ENCODE measurements at places on chromosomes 4 and X.

DNA sequence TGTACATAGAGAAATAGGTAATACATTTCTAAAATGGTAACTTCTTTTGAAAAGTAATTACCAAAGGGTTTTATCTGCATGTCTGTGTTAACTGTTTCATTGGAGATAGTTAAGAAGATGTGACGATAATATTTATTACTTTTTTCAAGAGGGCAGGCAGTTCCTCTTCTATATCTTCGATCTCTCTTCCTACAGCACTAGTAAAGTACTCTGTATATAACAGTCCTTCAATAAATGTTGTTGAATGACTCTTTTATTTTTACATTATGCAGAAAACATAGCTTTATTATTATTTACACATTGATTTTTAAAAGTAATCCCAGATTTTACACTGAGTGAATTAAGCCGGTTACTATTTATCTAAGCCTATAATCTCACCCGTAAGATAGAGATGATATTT lies 51.8 kb downstream of the TMPRSS11E start:
- DNase-seq: no peak

GRCh38 chrX:14832151-14832550 lies 40.7 kb downstream of the FANCB start:
- DNase-seq: no peak

DNA sequence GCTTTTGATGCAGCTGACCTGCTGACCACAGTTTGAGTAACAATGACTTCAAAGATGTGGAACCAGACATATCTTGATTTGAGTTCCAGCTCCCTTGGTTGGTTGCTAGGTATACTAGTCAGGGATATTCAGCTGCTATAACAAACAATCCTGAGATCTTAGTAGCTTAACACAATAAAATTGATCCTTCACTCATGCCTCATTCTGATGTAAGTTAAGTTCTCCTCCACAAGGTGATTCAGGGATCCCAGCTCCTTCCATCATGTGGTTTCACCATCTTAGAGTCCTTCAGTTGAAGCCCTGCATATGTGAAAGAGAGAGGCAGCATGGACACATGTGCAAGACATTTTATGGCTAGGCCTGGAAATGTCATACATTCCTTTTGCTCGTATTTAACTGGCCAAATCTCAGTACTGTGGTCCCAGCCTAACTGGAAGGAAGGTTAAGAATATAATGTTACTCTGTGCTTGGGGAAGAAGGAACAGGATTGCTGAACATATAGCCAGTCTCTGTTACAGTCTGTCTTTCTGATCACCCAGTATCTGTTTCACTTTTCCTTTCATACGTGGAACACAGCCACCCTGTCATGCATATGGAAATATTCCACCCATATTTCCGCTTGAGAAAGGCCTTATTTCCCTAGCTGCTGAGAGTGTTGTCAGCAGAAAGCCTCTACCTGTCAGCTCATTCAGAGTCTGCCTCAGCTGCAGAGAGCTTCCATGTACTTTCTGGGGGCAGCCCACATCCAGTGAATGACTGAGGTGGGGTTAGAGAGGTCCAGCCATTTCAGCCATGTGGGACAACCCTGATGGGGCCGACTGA lies 7.1 kb downstream of the SMIM9 start:
- DNase-seq: no peak

DNA sequence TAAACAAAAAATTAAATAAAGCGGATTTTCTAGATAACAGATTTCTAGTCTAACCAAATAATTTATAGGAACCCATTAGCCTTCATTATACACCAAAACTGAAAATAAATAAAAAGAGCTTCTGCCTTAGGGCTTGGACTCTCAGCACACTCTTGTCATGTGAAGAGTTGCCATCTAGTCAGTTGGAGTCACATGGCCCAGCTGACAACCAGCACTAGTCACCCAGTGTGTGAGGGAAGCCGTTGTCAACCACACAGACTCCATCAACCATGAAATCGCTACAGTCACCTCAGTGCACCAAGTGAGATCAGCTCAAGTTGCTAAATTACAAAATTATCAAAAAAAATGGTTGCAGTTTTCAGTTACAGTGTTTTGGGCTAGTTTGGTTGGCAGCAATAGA lies 470.0 kb downstream of the GASK1B start:
- DNase-seq: no peak

DNA sequence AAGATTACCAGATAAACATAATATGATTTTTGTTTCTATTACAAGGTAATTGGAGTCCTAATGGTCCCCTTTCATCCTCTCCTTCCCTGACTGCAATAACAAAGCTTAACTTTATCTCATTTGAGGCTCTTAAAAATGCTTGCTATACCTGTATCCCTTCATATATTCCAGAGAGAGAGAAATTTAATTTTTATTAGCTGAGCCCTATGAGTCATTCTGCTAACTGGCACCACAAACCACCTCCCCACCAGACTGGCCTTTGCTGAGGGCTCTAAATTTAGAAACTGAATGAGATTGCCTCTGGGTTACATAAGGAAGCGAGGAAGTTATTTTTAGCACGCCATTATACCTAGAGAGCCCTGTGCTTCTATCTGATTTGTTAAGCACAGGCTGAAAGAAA lies 27.4 kb downstream of the CBLL2 start:
- no peak for DNase-seq

DNA sequence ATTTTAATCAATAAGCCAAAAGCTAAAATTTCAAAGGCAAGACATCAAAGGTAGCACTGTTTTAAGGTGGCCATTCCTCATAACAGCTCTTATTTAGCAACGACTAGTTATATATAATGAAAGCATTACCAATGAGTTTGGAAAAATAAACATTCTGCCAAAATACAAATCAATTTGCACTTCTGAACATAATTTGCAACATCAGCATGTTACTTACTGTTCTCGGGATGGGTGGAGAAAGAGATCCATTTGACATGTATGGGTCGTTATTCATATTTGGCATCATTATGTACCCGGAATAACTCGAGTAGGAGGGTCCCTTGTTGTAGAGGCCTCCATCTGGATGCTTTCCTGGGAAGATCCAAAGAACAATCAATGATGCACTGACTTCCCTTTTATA lies 5.4 kb downstream of the LEF1 start:
- no peak for DNase-seq

- DNase-seq: no peak
Observed at GRCh38 chrX:101219116-101219863, at the start of gene DRP2. DRP2 (plus strand) TSS chrX:101219786; CDS start chrX:101231648, 11,862 bp downstream.

DNA sequence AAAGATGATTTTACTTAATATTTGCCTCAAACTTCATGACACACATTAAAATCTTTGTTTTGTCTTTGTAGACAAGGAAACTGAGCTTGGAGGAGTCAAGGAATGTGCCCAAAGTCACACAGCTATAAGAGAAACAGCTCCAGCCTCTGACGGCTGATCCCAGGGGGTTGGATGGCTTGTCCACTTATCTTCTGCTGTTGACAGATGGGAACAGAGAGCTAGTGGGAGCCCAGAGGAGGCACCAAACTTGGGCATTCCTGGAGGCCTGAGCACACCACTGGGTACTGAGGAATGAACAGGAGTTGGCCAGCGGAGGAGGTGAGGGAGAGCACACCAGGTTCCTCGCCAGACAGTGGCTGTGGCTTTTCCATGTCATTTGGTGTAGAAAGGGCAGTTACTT lies 56.4 kb upstream of the GPR78 start:
- no peak for DNase-seq

GRCh38 chr4:120919358-120919757 lies 3.2 kb downstream of the PRDM5 start:
- DNase-seq: no peak

DNA sequence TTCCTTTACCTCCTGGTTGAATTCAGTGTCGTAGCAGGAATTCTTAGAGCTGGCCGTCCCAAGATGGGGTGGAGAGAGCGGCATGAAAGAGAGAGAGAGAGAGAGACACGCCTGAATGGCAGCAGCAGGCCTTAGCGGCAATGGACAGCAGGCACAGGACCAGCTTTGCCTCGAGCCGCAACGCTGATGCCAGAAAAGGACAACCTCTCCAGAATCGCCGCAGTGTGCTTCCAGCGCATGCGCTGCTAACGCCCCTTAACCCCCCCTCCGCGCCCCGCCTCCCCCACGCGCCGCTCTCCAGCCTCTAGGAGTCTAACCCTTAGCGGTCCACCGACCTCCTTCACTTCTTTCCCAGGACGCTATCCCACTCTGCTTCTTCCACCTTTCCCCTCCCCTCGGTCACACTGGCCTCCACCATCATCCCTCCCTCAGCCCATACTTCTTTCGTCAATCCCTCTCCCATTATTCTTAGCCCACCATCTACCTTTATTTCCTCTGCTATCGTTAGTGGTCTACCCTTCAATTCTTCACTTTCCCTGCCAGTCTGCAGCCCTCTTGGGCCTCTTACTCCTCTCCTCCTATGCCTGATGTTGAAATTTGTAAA lies 10.5 kb upstream of the ZCCHC13 start:
- DNase-seq: peak; percentile 19

DNA sequence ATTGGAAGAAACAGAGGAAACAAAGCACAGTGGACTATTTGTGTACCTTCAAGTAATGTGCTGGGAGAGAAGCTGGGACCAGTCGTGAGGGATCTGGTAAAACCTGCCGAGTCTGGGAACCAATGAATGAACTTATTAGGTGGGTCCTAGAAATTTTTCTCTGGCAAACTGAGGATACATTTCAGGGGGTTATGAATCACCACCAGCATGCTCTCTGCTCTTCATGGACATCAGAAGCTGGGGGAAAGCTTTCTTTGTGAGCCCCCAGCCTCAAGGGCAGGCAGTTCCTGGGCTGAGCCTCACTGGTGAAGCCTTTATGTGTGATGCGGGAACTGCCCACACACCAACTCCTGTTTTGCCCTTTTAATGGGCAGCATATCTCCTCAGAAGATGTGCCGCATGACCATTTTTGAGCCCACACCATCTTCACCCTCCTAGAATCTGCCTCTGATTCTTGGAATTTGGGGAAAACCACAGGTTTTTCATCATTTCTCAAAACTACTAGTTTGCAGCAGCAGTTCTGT lies 95.4 kb upstream of the ENPP6 start:
- no peak for DNase-seq

- DNase-seq: no peak
Observed at GRCh38 chr4:88063634-88064296, 56.3 kb downstream of the PKD2 start.

DNA sequence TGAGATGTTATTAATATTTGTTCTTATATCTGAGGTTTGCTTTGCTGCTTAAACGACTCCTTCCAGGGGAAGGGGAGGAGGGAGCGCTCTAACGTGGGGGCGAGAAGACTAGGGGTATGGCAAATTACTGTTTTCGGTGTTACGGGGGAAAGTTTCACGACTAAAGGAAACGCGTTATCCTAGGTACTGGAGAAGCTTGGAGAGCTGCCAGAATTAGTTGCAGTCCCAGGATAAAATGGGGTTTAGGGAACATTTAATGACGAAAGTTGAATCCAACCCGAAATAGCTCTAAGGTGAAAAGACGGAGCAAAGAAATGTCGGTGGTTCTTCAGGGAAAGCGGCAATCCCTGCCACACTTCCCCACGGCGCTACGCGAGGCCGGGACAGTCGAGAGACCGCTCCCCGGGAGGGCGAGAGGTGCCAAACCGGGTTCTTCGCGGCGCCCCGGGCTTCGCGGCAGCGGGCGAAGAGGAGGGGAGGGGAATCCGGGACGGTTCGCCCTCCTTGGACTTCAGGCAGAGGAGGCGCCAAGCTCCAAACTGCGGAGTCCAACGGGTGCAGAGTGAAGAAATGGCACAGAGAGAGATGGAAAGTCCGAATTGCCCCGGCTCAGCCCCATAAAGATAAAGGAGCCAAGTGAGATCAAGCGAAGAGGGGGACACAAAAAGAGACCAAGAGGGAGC lies 724 bp downstream of the THOC2 start:
- DNase-seq: no peak

- DNase-seq: no peak
Observed at GRCh38 chrX:65493431-65493830, 41.2 kb downstream of the LAS1L start.

All from NCI-H187 (cell line).